ENCODE measurements at places on chromosomes 7 and 10.

DNA sequence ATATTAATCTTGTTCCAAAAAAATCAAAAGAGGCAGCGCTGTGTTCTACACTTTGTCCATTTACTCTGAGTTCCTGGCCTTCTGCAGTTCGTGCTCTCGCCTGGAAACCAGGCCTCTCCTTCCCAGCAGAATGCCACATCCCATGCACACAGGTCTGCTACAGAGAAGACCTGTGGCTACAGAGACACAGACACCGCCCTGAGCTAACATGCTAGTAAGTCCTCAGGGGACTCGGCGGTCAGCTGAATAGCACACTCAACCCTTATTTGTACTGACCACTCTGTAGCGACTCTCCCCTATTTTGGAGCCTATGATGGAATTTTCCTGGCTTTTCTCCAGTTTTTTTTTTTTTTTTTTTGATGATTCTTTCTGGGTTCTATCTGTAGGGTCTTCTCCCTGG, 12.8 kb downstream of the CREB3L2 start:
- DNase-seq, result no peak

DNA sequence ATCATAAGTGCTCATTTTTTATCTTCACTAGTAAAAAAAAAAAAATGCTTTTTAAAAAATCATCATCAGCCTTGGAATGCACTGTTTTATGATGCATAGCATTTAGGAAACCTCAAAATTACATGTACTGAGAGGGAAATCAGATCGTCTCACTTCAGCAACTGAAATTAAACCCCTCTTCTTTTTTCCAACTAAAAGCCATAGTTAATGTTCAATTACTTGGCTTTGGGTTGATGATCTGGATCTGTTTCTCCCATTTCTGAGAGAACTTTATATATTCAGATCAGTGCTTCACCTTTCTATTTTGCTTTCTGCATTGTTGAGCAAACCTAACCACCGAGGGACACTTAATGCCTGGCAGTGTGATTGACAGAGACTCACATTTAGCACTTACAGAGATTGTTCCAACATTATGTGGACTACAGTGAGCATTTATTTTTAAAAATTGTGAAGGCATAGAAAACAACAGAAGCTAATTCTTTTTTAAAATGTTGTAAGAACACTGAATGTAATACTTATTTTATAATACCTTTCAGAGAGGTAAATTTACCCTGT, 678.4 kb downstream of the PHTF2 start:
- no peak for DNase-seq

- DNase-seq, result no peak
Observed at GRCh38 chr7:19455623-19456022, 253.2 kb downstream of the POLR1F start.

GRCh38 chr10:33900596-33900995, 566.1 kb upstream of the NRP1 start:
- DNase-seq, result no peak

GRCh38 chr7:8078418-8078817, 109.8 kb downstream of the GLCCI1 start:
- DNase-seq, result no peak

GRCh38 chr10:63021225-63021624, 111.9 kb upstream of the NRBF2 start:
- no peak for DNase-seq

- no peak for DNase-seq
Observed at GRCh38 chr7:32066441-32066840, 3.8 kb downstream of the PDE1C start.

- no peak for DNase-seq
Observed at GRCh38 chr7:144019457-144019856, 19.3 kb downstream of the OR6B1 start.

DNA sequence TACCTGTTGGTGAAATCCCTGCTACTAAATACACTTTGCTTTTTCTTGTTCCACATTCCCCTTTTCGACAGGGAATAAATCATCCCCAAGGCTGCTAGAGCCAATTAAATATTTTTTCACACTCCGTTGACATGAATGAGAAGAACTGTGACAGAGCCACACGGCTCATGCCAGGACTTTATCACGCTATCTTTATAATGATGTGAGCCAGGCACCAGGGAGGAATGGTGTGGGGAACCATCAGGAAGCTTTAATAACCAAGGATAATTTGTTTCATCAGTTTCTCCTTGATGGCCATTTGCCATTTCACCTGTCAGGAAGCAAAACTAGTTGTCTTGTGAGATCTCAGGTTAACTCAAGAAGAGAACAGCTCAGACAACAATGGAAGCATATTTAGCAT, 193.0 kb upstream of the C7orf33 start:
- no peak for DNase-seq

DNA sequence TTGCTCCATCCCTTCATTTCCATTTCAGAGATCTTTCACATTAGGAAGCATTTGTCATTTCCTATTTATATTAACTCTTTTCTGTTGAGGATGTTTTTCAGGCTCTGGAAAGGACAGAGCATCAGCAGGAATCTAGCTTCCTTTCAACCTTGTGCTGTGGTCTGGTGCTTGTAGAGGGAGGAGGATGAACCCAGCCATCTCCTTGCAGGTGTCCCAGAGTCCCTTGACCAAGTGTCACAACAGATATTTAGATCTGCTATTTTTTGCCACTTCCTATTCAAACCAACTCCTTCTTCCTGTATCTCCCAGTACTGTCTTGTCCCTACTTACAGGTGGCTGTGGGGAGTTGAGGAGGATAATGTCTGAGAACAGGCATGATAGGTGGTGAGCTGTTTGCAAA, 742.8 kb downstream of the GRID1 start:
- DNase-seq, result no peak

- DNase-seq, result no peak
Observed at GRCh38 chr7:36978461-36978860, 254.2 kb upstream of the AOAH start.

Measured in naive thymus-derived CD4-positive, alpha-beta T cell (primary cell).